Hepatocyte (in vitro differentiated cells): ENCODE measurements at places on chromosomes 16 and 17. TPM values are rescaled to one million over a fixed set of nuclear protein-coding genes. Genes with fewer than 3 reads are reported as not detected.

The WFDC1 gene
- total RNA-seq: 12.9 and 14.0 TPM in 2 replicates

The TP53TG3C gene
- total RNA-seq: not detected in 2 replicates

The IRX3 gene
- 1.8 and 2.8 TPM in 2 replicates for total RNA-seq

The KRTAP9-1 gene
- not detected in 2 replicates for total RNA-seq

The TMEM88 gene
- total RNA-seq: 59.6 and 73.3 TPM in 2 replicates

The PPP1R27 gene
- total RNA-seq: not detected in 2 replicates

The NDE1 gene
- total RNA-seq: 11.8 and 13.1 TPM in 2 replicates

The SOCS7 gene
- total RNA-seq: 13.0 and 15.9 TPM in 2 replicates

The C16orf92 gene
- total RNA-seq: not detected in 2 replicates

DNA sequence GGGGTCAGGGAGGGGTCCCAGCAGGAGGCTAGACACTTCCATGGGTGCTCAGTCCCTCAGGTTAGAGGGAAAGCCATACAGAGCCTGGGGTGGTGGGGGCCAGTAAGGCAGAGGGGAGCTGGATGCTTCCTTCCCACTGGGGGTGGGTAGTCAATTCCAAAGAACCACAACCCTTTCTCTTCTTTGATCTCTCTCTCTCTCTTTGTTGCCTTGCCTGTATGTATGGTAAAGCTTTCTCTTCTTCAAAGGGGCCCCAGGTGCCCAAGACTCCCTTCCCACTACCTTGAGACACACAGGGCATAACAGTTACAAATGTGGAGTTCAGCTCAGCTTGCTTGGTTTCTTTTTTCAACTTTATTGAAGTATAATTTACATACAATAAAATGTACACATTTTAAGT lies 30.5 kb upstream of the C1QL1 start:
- no peak for DNase-seq

DNA sequence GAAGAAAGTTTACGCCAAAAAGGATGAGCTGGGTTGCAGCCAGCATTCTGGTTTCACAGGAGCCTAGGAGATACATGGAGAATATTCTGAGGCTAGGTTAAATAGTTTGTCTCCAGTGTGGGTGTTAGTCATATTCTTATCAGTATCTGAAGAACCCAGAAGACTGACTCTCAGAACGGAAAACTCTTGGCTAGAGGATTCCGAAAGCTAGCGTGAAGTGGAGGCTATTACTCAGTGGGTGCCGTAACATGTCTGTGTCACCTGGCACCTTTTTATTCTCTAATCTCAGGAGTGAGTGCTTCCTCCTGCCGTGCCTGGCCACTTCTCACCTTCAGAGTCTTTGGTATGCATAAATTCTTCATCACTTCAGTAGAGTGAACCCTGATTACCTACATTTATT lies 199.5 kb downstream of the WWOX start:
- DNase-seq: peak; percentile 35

- no peak for DNase-seq
Observed at GRCh38 chr17:78534492-78535272, 42.5 kb downstream of the DNAH17 start.

DNA sequence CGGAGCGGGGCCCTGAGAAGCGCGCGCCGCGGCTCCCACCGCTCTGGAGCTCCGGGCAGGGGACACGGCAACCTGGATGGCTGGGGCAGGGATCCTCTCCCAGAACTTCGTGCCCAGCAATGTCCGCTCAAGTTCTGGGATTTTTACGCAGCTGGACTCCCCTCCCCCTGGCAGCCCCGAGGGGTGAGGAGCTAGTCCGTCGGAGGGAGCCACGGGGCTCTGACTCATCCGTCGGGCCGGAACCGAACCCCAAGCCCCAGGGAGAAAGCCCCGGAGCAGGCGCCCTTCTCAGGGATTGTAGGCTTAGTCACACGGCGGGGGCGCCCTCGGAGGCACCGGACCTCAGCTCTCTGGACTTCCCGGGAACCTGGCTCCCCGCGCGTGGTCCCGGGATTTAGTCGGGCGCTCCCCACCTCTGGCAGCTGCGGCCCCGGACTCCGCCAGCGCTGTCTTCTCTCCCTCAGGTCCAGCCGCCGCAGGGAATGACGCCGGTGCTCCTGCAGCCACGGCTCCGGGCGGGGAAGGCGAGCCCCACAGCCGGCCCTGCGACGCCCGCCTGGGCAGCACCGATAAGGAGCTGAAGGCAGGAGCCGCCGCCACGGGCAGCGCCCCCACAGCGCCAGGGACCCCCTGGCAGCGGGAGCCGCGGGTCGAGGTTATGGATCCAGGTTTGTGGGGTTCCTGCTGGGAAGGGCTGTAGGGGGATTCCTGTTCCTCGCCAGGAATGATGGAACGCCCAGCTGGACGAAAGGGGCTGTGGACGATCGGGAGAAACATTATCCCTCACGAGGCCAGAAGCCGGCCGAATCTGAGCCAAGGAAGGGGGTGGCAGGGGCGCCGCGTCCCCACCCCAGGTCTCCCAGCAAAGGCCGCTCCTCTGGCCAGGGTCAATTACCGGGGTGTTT lies 830 bp downstream of the SPHK1 start:
- DNase-seq: peak; percentile 69

DNA sequence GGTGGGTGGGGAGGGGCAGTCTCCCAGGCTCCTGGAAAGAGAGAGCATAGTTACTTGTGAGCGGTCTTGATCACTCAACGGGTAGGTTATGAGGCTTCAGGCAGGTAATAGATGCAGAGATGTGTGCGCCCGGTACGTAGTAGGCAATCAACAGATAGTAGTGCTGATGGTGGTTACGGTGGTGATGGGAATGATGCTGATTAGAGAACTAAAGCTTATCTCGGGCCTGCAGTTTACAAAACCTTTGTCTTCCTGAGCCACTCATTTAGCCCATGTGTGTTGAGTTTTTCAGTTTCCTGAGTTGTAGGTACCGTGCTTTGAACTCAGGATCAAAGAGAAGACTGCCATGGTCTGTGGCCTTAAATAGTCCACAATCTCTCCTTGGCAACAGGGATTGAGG lies 401.0 kb downstream of the SNX29 start:
- no peak for DNase-seq

- no peak for DNase-seq
Observed at GRCh38 chr16:66846831-66847230, 2.6 kb downstream of the CA7 start.

GRCh38 chr17:31533546-31534155 lies 142.2 kb downstream of the RAB11FIP4 start:
- DNase-seq: peak; percentile 71

GRCh38 chr16:4010225-4011158 lies 105.8 kb downstream of the ADCY9 start:
- no peak for DNase-seq

DNA sequence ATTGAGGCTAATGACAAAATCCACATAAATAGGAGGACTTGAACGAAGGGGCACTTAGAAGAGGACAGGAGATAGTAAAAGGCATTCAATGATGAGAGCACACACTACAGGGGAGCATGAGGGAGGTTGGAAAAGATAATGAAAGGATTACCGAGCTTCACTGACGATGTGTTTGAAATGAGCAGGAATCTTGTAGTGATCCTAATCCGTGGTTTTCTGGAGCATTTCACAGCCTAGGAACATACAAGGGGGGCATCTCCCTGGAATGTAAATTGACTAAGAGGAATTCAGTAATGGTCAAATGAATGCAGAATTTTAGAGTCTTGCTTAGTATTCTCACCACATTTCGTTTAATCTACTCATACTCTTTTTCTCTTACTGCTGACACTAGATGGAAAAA lies 5.2 kb downstream of the ATMIN start:
- DNase-seq: no peak

- peak; percentile 3 for DNase-seq
Observed at GRCh38 chr17:63542942-63543821, 7.1 kb upstream of the DCAF7 start.

- no peak for DNase-seq
Observed at GRCh38 chr16:62665269-62665668, 629.0 kb upstream of the CDH8 start.

DNA sequence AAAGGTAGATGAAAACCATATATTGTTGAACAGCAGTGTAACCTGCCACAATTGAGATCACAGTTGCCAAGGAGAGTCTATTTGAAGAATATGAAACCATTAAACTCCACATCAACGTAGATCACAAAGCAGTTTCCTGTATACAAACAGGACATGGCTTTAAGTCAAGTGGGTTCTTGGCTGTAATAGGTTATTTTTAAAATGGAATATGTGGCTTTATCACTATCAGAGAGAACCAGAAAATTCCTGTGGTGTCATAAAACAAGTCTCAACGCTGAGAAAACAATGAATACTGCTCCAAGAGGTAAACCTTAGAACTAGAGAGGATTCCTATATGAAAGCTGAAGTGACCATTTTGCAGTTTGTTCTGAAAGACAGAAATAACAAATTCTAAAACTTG lies 999.7 kb downstream of the CDH11 start:
- DNase-seq: no peak

DNA sequence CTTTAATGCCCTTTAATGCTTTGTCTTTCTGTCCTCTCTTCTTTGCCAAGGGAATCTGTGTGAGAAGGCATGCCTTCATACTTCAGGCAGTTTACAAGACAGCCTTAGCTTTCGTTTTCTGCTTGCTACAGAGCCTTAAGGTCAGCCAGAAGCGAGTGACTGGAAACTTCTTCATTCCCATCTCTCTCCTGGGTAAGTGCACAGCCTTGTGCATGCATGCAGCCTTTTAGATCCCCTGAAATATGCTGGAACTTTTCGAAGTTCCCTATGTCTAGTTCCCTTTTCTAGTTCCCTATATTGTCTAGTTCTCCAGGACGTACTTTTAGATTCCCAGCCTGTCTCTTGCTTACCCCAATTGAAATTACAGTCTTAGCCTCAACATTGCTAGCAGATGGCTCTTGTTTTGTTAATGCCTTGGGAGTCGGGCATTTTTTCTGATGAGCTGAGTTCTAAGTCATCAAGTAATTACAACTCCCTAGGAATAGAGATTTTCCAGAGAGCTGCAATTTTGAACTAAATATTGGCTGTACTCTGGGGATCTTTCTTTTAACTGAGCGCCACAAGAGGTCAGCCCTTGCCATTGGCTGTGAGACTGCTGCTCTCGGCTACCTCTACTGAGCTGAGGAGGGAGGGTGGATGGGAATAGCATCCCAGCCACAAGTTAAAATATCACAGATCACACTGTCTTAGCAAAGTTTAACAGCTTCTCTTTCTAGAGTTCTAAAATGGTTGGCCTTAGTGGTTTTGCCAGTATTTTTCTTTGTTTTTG lies 22.7 kb upstream of the PPM1D start:
- peak; percentile 46 for DNase-seq

DNA sequence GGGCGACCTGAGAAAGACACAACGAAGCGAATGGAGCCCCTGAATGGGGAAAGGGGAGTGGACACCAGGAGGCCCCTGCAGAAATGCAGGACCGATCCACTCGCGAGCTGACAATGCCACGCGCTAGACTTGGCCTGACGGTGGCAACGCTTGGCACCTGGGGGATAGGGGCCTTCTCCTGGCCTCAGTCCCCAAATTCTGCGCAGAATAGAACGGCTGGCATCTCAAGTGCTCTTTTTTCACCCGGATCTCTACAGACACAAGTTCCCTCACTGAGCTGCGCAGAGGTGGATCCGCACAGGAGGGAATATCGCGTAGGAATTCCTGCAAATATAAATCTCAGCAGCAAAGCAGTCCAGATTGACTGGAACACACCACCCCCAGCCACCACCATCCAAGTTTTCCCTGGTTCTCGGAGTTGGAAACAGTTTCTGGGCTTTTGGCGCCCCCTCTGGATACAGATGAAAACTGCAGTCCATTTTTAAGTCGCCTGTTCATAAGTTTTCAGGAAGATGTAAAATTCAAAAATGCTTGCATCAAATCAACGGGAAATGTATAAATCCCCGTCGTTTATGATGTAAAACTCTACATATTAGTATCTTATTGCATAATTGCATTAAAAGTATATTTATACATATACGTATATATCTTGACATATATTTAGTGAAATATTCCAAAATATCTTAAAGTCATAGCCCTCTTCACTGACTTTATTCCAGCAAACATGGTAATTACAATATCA lies 2.3 kb upstream of the SOX9 start:
- peak; percentile 88 for DNase-seq

DNA sequence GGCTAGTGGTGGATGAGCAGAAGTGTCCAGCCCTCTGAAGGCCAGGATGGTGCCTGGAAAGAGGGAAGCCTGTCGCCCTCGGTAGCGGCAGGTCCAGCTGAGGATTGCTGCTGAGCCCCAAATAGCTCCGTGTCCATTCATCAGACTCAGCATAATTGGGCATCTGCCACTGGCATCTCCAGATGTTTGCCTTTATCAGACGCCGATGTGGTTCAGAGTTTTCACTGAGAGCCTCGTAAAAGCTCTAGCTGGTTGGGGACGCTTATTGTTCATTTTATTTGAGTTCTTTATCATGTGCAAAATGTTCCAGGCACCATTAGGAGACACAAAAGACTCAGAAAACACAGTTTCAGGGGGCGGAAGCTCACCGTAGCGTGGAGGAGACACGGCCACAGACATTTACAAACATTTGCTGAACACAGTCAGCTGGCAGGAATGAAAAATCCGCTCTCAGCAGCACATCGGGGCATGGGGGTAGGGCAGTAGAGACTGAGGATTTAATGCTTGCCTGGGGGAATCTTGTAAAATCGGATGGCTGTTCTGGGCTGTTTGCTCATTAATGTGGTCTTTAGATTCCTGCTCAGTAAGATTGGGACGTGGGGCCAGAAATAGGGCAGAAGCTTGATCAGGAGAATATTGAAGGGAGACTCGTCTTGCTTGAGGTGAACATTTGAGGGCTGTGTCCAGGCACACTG lies 41.7 kb downstream of the SMPD3 start:
- peak; percentile 62 for DNase-seq

DNA sequence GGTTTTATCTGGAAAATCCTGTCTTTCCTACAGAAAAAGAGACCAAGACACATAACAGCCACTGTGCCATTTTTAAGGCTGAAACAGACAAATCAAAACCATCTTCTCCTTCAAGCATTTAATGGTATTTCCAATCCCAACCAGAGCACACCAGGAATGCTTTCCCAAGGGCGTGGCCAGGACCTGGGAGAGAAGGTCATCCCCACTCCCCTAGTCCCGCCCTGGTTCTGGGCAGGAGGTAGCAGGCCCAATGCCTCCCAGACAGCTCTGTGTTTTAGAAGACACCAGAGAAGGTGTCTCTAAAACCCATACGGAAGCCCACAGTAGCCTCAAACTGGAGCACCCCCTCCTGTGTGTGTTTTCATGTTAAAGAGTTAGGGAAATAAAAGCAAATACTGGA lies 214.4 kb downstream of the ZFHX3 start:
- no peak for DNase-seq

- DNase-seq: no peak
Observed at GRCh38 chr16:48235556-48236136, 8.5 kb upstream of the LONP2 start.

DNA sequence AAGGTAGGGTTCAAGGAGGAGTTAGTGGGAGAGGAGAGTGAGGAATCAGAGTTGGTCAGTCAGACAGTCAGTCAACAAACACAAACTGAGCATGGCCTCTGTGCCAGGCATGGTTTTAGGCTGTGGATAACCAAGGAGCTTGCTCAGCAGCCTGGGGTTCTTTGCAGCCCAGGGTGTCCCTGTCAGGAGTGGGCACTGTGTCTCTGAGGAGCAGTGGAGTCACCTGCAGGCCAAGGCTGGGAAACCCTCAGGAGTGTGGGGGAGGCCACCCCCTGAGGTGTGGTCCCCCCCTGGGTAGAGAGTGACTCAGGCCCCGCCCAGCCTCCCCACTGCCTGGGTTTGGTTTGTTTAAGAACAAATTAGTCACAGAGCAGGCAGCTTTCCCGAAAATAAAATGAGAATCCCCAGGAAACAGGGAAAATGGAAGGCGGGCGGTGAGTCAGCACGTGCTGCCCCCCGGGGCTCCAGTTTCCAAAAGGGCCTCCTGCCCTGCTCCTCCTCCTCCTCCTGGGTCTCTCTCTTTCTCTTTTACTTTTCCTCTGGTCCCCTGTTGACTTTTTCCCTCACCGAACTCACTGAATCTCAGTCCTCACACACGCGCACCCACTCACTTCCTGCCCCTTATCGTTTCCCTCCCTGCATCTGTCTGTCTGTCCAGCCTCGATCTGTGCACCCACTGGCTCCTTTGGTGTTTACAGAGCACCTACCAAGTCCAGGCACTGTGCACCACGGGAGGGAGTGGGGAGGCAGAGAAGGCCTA lies 44.3 kb downstream of the SOCS3 start:
- peak; percentile 91 for DNase-seq
